ENCODE measurements at places on chromosomes 3 and 15. TPM values are rescaled to one million over a fixed set of nuclear protein-coding genes. Genes with fewer than 3 reads are reported as not detected.

GRCh38 chr15:47820057-47820746, 102.9 kb downstream of the SEMA6D start:
- DNase-seq: no peak

DNA sequence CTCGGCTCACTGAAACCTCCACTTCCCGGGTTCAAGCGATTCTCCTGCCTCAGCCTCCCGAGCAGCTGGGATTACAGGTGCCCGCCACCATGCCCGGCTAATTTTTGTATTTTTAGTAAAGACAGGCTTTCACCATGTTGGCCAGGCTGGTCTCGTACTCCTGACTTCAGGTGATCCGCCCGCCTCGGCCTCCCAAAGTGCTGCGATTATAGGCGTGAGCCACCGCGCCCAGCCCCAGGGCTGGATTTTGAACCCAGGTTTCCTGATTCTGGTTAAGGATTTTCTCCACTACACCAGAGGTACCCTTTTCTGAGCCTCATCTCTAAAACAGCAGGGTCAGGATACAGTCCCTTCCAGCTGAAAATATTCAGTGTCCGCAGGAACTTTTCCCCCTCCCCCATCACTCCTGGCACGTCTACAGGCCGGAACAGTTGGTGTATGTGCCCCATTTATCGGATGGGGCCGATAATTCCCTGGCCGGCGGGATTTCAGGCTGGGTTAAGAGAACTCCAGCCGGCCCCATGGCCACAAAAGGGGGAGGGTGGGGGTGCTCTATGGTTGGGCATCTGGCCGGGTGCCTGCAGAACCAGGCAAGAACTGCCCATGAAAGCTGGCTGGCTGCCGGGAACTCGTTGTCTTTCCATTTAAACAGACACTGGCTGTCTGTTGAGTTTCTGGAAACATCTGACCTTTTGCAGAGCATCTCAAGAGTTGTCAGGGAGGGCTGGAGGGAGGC, 26.8 kb upstream of the SEMA4B start:
- DNase-seq: no peak

The ALDH1A3 gene
- polyA plus RNA-seq: 218 TPM

The EPHB3 gene
- polyA plus RNA-seq: 2.2 TPM

The DRD3 gene
- polyA plus RNA-seq: not detected

Data from keratinocyte (primary cell).